Epithelial cell of esophagus (primary cell): ENCODE measurements at places on chromosomes 5 and 9.

DNA sequence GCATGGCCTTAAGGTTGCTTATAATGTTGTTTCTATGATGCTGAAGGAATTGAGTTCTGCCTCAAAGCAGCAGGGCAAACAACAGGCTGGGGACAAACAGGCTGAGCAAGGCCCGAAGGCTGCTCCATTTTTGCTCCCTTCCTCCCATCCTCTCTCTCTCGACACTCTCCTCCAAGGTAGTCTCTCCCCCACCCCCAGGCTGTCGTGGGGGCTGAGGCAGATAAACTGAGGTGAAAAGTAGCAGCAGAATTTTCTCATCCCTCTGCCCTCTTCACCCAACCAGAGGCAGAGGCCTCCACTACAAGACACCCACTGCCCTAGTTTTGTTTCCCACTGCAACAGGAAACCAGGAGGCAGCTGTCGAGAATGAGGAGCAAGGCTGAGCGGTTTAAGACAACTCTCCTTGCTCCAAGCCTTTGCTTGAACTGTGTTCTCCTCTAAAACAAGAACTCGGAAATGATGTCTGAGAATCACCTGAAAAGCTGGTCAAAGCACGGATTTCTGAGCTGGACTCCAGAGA, 13.5 kb upstream of the GNA14 start:
- no peak for DNase-seq

DNA sequence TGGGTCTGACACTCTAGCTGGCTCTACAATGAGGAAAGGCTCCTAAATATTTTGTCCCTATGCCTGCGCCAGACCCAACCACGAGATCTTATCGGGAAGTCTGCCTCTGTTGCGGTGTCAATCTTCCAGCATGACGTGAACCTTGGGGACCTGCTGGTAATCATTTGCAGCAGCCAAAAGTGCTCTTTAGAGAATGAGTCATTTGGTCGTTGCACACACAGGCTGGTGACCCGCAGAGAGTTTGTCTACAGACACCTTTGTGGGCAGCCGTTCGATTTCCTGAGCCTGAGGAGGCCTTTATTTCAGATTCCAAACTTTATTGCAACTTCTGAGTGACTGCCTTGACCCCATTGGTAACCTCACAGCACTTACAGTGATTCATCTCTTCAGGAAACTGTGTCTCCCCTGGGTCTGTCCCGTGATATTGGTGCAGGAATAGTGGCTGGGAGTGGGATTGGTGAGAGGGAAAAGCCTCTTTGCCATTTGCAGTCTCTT, 326.1 kb downstream of the NSG2 start:
- no peak for DNase-seq

GRCh38 chr5:159073026-159073425, 26.7 kb downstream of the EBF1 start:
- DNase-seq = no peak

DNA sequence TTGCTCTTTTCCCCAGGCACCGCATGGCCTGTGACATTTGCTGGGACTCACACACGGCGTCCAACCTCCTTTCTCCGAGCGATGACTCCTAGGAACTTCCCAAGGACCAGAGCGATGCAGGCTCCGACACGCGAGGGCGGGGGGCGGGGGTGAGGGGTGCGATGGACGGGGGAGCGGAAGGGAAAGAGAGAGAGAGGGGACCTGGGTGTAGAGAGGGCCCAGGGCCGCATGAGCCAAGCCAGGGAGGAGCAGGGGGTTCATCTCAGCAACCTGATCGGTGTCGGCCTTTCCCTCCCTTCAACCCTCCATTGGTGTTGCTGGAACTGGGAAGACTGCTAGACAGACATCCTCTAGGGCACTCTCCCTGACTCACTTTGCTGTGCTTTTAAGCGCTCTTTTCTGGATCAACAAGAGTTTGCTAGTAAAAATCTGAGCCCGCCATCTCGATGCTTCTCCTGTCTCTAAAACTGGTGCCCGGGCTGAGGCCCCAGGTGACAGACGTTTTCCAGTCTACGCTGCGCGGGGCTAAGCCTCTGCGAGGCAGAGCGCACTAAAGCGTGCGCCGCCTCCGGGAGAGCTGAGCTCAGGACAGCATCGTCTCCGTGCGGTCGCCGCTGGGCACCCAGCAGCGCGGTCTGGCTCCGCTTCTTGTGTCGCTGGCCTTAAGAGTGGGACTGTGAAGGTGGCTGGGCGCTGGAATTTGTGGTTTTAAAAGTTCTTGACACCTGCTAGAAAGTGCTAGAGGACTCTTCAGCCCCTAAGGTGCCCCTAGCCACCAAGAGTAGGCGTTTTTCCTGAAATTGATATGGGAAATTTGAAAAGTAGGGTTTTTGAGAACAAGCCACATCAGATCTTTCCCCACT, 1.0 kb upstream of the TSLP start:
- DNase-seq = no peak

DNA sequence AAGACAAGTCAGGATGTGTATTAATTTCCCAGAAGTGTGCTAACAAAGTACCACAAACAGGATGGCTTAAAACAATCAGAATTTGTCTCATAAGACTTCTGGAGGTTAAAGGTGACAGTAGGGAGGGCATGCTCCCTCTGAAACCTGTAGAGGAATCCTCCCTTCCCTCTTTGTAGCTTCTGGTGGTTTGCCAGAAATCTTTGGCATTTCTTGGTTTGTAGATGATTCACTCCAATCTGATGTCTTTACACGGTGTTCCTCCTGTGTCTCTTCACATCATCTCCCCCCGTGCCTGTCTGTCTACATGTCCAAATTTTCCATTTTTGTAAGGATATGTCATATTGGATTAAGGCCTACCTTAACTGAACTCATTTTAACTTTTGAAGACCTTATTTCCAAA, 471.5 kb downstream of the ZNF608 start:
- DNase-seq = peak; percentile 30

- DNase-seq = no peak
These were observed 19.6 kb downstream of the CRB2 start for GRCh38 chr9:123375469-123376132.
